Choroid plexus epithelial cell (primary cell): ENCODE measurements at places on chromosomes 11 and 22.

- DNase-seq = peak; percentile 13
Observed at GRCh38 chr11:32829157-32829679, 509 bp upstream of the PRRG4 start.

DNA sequence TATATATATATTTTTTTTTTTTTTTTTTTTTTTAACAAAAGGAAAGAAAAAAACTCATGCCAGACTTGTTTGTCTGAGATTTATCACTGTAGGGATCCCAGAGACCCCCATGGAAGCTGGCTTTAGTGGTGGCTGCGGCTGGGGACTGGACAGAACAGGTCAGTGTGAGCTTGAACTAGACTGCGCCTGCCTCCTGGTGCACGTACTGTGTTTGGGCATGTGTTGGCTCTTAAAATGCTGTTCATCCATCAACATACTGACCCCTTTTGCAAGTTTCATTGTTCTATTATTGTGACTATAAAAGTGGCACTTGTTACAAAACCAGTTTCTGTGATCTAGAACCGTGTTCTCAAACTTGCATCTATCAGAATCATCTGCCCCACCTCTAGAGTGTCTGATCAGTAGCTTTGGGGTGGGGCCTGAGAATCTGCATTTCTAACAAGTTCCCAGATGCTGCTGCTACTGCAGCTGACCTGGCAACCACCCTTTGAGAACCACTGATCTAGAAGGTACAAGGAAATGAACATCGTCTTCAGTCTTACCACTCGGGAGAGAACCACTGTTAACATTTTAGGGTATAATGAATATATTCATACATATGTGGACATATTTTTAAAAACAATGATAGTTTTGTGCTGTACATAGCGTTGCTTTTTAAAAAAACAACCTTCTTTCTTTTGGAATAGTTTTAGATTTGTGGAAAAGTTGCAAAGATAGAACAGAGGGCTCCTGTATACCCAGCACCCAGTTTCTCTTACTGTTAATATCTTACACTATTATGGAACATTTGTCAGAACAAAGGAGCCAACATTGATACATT is 54.0 kb downstream of the ZNRF3 start:
- DNase-seq = no peak

- no peak for DNase-seq
Observed at GRCh38 chr22:20651286-20651685, 122.6 kb upstream of the SERPIND1 start.

DNA sequence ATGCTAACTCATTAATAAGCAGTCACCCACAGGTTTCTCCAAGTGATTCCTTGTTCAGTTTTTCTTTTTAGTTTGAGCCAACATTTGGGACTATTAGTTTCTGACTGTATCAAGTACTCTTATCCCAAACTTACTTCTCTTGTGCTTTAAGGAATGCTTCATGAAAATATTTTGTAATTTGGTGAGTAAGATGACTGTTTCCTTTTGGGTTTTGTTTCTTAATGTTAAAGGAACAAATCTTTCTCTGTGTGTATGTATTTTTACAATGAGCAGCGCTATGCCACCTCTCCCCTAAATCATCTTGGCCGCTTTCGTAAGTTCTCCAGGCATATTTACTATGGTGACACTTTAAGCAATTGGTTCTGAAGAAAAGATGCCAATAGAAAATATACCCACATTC is 72.4 kb downstream of the LDLRAD3 start:
- DNase-seq = no peak

DNA sequence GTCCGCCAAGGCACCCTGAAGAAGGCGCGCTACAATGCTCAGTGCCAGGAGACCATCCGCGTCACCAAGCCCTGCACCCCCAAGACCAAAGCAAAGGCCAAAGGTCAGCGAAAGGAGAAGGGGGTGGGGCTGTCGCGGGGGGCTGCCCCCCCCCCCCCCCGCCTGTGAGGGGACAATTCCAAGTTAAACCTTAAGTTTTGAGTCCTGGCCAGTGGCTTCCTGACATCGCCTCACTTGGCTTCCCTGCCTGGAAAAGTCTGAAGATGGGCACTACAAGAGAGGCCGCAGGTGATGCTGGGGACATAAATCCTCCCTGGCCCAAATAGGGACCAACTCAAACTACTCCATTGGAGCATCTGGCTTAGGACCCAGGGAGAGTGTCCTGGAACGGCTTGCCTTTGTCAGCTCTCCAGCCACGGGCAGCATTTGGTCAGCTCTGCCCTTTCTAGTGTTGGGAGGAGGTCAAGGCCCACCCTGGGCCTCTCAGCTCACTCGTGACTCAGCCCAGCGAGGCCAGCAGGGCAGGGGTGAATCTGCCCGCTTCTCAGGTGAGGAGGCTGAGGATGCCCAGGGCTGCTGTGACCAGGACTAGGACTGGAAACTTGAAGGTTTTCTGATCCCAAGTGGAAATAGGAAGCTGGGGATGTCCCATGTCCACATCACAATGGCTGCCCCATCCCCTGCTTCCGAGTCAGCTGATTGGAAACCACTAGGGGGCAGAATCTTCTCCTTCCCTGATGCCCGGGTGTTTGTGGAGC is 1.4 kb downstream of the MDK start:
- peak; percentile 66 for DNase-seq
